ENCODE measurements at places on chromosomes 11 and 22.

DNA sequence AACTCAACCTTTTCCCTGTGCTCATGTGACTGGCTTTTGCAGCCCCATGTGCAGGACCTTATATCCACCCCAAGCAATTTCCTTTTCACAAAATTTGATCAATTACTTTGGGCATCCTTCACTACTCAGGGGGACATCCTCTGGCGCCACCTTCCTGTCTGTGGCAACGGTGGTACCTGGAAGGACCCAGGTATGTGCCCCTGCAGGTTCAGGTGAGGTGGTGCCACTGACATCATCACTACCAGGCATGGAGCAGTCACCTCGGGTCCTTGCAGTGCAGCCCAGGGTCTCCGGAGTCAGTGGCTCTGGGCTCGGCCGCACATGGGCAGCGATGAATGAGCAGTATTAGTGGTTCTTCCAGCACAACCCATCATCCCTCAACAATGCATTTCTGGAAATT, 37.7 kb upstream of the B3GAT1 start:
- no peak overlapping the region for H3K4me3 ChIP-seq
- H3K4me1 ChIP-seq, result no peaks in the 10 kb centered on the region
- no peak for DNase-seq
- no peaks in the 10 kb centered on the region for H3K27me3 ChIP-seq
- no peaks in the 10 kb centered on the region for H3K36me3 ChIP-seq
- no peak overlapping the region for H3K27ac ChIP-seq

GRCh38 chr11:122747351-122747781, 90.9 kb upstream of the CRTAM start:
- peaks cover 12% of the 10 kb centered on the region for H3K4me1 ChIP-seq
- no peak overlapping the region for H3K27ac ChIP-seq

GRCh38 chr22:44405661-44406060, 92.4 kb downstream of the RTL6 start:
- H3K36me3 ChIP-seq, result no peaks in the 10 kb centered on the region
- H3K4me1 ChIP-seq, result no peaks in the 10 kb centered on the region
- no peak overlapping the region for H3K27ac ChIP-seq
- no peak overlapping the region for H3K4me3 ChIP-seq
- H3K27me3 ChIP-seq, result no peaks in the 10 kb centered on the region
- no peak for DNase-seq

DNA sequence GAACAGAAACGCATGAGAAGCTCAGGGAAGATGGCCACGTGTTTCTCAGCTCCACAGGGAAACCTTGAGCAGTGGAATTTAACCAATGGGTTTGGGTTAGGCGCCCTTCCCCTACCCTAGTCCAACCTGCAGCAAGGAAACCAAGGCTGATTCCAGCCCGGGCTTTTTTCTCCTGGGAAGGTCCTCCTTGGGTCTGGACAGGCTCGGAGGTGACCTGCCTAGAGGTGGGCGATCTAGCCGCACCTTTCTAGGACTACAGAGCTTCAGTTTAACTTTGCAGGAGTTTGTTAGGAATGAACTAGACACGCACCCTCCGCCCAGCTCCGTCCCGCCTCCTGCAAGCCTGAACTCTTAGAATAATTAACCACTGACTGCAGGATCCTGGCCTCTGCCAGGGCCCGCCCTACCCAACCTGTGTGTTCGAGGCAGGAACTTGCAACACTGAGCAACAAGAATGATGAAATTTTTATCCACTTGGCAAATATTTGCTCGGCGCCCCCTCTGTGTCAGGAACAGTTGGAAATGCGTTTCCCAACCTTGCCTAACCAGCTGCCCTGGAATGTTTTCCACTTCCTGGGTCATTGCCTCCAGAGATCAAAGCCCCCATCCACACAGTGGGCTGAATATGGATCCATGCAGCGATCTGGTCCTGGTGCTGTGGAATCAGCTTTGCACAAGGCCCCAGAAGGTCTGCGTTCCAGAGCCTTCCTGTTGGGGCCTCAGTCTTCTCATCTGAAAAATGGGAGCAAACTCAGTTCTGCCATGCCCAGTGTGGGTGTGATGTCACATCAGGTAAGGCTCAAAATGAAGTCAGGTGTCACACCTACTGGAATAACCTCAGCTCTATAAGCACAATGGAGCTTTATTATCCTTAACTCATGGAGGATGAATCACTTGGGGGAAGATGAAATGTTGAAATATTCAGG, 13.3 kb downstream of the MPST start:
- H3K4me3 ChIP-seq, result no peak overlapping the region
- DNase-seq, result no peak
- H3K36me3 ChIP-seq, result peaks cover 2% of the 10 kb centered on the region
- peaks cover 18% of the 10 kb centered on the region for H3K27me3 ChIP-seq
- H3K27ac ChIP-seq, result no peak overlapping the region

- no peak overlapping the region for H3K4me3 ChIP-seq
- DNase-seq, result no peak
- H3K36me3 ChIP-seq, result no peaks in the 10 kb centered on the region
- H3K4me1 ChIP-seq, result no peaks in the 10 kb centered on the region
- H3K27me3 ChIP-seq, result peaks cover 5% of the 10 kb centered on the region
- no peak overlapping the region for H3K27ac ChIP-seq
Observed at GRCh38 chr22:44286646-44287045, 26.1 kb downstream of the SHISAL1 start.

GRCh38 chr11:41320238-41320637, 139.2 kb downstream of the LRRC4C start:
- H3K27me3 ChIP-seq, result no peaks in the 10 kb centered on the region
- H3K36me3 ChIP-seq, result no peaks in the 10 kb centered on the region
- no peaks in the 10 kb centered on the region for H3K4me1 ChIP-seq

DNA sequence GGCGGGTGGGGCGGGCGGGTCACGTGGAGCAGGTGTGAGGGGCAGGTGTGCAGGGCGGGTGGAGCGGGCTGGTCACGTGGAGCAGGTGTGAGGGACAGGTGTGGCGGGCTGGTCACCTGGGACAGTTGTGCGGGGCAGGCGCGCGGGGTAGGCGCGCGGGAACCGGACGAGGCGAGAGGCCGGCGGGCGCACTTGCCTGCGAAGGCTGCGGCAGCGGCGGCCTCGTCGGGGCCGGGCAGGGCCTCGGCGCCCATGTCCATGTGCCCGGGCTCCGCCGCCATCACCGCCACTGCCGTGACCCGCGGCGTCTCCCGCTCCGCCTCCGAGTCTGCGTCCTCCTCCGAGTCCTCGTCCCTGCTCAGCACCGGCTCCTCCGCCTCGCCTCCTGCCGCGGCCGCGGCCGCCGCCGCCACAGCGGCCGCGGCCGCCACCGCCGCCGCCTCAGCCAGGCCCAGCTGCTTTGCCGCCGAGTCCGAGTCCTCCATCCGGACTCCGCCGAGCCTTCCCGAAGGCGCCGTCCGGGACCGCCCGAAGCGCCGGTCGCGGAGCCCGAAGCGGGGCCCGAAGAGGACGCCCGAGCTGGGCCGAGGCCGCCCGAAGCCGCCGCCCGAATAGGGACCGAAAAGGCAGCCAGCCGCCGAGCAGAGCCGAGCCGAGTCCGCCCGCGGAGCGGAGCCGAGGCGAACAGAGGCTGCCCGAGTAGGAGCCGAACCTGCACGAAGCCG, at the start of gene DEAF1:
Gene DEAF1 (minus strand): TSS at position 660 of the 725 bp plus-strand sequence. CDS start 175 bp downstream, at position 485.
- H3K27ac ChIP-seq, result peak within 1 kb of the TSS; percentile 91
- peak; percentile 100 for DNase-seq
- no peaks in the 10 kb centered on the region for H3K27me3 ChIP-seq
- H3K4me3 ChIP-seq, result peak within 1 kb of the TSS; percentile 89
- H3K36me3 ChIP-seq, result peaks cover 23% of the 10 kb centered on the region

DNA sequence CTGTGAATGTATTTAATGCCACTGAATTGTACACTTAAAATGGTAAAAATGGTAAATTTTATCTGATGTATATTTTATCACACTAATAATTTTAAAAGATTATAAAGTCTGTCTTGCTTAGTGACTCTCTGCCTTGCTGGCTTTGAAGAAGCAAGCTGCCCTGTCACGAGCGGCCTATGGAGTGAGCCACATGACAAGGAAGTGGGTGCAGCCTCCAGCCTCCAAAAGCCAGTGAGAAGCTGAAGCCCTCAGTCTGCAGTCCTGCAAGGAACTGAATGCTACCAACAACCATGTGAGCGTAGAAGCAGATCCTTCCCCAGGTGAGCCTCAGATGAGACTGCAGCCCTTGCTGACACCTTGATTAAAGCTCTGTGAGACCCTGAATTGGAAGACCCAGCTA, 20.0 kb downstream of the C11orf24 start:
- no peak overlapping the region for H3K4me3 ChIP-seq
- peaks cover 6% of the 10 kb centered on the region for H3K36me3 ChIP-seq
- DNase-seq, result no peak

DNA sequence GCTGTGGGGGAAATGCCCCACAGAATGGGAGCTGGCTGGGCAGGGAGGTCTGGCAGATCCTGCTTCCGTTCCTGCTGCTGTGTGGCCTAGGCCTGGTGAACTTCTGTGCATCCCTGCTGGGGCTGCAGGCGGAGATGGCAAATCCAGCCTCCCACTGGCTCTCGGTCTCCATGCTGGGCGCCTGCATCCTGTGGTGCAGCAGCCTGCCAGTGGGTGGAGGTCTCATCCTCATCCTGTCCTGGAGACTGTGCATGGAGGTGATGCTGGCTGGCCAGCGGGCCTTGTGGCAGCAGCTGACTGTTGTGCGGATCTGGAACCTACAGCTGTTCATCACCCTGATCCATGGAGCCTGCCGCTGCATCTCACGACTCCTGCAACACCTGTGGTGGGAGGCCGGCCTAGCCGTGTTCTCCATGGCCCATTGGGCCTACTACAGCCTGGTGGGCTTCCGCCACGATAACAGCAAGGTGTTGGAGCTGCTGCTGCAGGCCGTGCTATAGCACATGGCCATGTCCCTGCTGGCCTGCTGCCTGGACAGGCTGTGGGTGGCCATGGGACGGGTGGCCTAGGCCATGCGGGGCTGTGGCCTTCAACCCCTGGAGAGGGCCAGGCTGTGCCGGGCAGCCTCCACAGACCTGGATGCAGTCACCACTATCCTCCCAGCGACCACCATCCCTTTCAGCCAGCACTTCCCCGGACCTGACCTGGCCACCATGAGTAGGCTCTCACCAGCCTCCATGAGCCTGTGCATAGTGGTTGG, 8.8 kb upstream of the RPL3 start:
- no peak overlapping the region for H3K4me3 ChIP-seq
- H3K27ac ChIP-seq, result no peak overlapping the region

DNA sequence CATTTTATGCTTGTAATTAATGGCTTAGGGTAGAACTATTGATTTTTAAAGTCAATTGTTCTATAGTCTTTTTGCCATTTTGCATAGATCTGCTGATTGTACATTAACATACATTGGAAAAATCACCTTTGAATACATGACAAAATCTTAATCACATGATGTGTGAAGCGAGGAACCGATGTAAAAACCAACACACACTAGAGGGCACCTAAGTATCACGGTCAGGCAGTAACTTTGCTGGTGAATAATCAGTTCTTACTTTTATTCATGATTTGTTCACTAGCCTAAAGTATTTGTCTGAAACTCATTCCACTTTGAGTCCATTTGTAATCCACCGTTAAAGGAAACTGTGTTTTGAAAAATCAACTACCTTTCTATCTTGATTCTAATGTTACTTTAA, 28.2 kb downstream of the JHY start:
- no peak overlapping the region for H3K27ac ChIP-seq
- no peaks in the 10 kb centered on the region for H3K27me3 ChIP-seq
- no peaks in the 10 kb centered on the region for H3K36me3 ChIP-seq
- no peak overlapping the region for H3K4me3 ChIP-seq
- H3K4me1 ChIP-seq, result no peaks in the 10 kb centered on the region
- no peak for DNase-seq

- H3K27me3 ChIP-seq, result no peaks in the 10 kb centered on the region
- no peak for DNase-seq
- no peak overlapping the region for H3K4me3 ChIP-seq
- H3K36me3 ChIP-seq, result no peaks in the 10 kb centered on the region
Observed at GRCh38 chr11:70610566-70611565, 212.5 kb downstream of the CTTN start.

DNA sequence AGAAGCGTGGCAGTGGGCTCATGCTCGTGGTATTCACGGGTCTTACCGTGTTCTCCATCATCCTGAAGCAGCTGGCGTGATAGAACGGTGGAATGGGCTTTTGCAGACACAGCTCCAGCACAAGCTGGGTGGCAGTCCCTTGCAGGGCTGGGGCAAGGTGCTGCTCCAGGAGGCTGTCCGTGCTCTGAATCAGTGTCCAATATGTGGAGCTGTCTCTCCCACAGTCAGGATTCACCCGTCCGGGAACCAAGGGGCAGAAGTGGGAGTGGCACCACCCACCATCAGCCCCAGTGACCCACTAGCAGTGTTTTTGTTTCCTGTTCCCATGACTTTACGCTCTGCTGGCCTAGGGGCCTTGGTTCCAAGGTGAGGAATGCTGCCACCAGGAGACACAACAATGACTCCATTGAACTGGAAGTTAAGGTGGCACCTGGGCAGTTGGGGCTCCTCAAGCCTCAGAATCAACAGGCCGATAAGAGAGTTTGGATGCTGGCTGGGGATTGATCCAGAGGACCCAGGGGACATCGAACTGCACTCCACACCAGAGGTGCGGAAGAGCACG, 16.9 kb upstream of the CD81 start:
- no peak overlapping the region for H3K4me3 ChIP-seq
- no peaks in the 10 kb centered on the region for H3K36me3 ChIP-seq
- H3K27me3 ChIP-seq, result peaks cover 6% of the 10 kb centered on the region
- no peaks in the 10 kb centered on the region for H3K4me1 ChIP-seq
- DNase-seq, result no peak
- no peak overlapping the region for H3K27ac ChIP-seq

GRCh38 chr22:31504282-31504681, 7.9 kb downstream of the SFI1 start:
- H3K27me3 ChIP-seq, result no peaks in the 10 kb centered on the region
- H3K36me3 ChIP-seq, result peaks cover 58% of the 10 kb centered on the region
- DNase-seq, result no peak
- peaks cover 39% of the 10 kb centered on the region for H3K4me1 ChIP-seq
- H3K4me3 ChIP-seq, result no peak overlapping the region
- H3K27ac ChIP-seq, result no peak overlapping the region

DNA sequence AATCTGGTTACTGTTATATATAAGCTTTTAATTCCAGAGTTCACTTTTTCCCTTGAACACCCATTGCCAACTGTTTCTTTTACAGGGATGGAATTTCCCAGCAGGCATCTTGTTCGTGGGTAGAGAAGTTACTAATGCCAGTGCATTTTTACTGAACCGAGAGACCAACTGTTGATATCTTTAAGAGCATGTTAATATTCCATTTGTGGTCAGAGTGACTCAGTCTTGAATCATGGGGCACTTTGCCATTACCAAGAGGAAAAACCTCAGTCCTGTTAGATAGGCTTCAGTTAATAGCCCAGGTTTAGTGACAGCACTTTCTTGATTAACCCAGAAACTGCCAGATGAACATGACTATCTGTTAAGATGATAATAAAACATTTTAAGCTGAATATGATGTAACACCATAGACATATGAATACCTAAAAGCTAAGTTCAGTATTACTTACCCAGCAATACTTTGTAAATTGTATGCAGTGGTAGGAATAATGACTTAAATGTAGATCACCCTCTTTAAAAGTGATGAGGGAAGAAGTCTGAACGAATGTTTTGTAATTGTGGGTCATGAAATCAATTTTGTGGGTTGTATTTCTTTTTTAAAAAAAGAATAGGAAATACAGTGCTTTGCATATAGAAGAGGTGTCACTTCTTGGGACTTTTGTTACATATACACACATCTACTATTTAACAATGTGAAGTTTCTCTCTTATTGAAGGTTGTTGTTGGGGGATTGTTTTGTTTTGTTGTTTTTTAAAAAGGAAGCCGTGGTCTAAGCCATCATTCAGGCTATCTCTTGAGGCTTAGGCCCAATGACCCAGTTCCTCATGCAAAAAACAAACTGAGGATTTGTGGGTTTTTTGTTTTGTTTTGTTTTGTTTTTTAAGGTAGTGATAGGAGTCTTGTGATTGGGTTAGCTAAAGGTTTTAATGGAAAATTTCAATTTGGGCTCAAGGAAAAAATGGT, 79.2 kb upstream of the GRIK4 start:
- H3K4me1 ChIP-seq, result peaks cover 17% of the 10 kb centered on the region
- no peaks in the 10 kb centered on the region for H3K27me3 ChIP-seq
- DNase-seq, result no peak
- no peak overlapping the region for H3K4me3 ChIP-seq
- peaks cover 5% of the 10 kb centered on the region for H3K36me3 ChIP-seq
